ENCODE measurements at places on chromosomes 2 and 18.

GRCh38 chr2:155442755-155443372 lies 744.4 kb downstream of the KCNJ3 start:
- DNase-seq = no peak

GRCh38 chr18:8601277-8602032 lies 7.8 kb upstream of the RAB12 start:
- no peak for DNase-seq

- no peak for DNase-seq
Measured at GRCh38 chr2:211103989-211104388, 547.6 kb downstream of the CPS1 start.

DNA sequence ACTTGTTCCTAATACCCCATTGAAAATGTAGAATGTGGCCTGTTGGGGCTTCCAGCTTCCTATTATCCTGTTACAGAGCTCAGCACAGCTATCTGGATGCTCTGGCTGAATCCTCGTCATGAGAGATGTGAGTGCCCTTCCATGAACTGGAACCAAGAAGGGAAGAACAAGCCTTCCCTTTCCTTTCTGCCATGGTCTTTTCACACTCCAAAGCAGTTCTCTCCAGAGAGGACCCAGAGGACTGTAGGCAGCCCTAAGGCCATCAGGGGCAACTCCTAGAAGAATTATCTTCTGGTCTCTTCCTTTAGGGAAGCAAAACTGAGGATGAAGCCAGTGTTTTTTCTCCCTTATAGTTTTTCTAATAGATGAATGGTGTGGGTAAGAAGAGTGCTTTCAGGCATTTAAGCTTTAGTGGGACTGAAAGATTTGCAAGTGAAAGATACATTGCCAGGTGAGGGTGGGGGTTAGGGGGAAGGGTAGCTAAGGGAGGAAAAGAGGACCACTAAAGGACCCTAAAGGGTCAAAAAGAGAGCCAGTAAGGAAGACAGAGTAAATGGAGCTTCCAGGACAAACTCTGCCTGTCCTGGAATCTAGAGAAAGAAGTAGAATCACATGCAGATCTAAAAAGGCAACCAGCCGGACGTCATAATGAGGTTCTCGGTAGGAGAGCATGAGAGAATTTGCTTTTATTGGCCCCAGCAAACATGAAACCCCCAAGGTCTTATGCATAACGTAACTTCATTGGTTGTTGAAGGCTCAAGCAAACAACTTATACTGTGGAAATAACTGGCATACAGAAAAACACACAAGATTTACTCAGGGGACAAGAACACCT lies 12.4 kb upstream of the XPO1 start:
- no peak for DNase-seq

DNA sequence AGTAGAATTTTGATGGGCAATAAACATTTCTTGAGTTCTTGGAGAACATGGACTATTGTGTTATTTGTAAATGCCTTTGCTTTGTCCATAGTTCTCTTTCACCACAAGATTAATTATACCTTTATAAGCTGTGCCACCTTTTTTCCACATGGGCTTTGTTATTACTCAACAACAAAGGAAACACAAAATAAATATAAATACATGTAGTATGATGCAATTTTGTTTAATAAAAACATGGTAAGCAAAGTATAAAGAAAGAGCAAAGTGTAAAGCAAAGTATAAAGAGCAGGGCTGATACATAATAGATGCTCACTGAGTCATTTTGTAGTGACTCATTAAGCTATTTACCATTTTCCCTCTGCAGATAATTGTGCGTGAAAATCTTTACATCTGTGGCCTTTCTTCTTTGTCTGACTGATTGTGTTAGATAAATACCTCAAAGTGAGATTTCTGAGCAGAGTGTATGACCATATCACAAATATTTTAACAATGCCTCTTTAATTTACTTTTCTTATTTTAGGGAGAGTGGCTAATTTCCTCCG lies 80.9 kb downstream of the CERS6 start:
- DNase-seq = no peak

GRCh38 chr2:88626171-88627054 lies 851 bp downstream of the EIF2AK3 start:
- peak; percentile 6 for DNase-seq

DNA sequence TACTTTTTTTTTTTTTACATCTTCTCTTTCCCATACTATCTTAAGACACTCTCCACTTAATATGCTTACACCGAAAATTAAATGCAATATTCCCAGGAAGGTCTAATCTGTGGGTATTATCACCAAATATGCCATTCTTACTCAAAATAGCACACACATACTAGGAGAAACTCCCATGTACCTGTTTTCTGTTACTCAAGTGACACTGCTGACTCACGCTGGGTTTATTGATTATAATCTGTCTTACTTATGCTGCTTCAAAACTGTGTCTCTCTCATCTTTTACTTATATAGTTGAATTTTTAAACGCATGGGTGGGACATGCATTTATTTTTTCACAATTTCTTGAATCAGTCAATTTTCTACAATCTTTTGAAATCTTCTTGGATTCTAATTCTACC lies 29.9 kb downstream of the MRPL19 start:
- no peak for DNase-seq
